ENCODE measurements at places on chromosomes 4 and X.
A peak's percentile ranks its signal among the peaks of the same experiment; 100 is the strongest.

DNA sequence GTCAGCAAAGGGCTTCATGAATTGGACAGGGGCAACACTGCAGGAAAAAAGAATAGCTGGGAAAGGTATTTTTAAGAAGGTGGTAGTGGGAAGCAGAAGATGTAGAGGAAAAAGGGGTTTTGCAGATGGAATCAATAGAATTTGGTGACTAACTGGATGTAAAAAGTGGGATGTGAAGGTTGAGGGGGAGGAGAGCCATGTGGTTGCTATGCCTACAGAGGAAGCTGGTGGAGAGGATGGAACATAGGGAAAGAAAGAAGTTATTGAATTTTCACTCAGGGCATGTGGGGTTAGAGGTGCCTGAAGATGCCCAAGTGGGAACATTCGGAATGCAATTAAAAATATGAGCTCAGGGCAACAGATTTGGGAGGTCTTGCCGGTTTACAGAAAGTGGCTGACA lies 33.0 kb downstream of the REELD1 start:
- peaks cover 16% of the 10 kb centered on the region for H3K4me1 ChIP-seq
- DNase-seq: no peak
- no peak overlapping the region for H3K27ac ChIP-seq

GRCh38 chr4:117796677-117797076 lies 237.6 kb upstream of the NDST3 start:
- H3K27ac ChIP-seq: no peak overlapping the region
- DNase-seq: no peak
- H3K4me1 ChIP-seq: no peaks in the 10 kb centered on the region
- H3K36me3 ChIP-seq: no peaks in the 10 kb centered on the region
- no peak overlapping the region for H3K4me3 ChIP-seq

- H3K27me3 ChIP-seq: no peaks in the 10 kb centered on the region
- no peak for DNase-seq
- no peaks in the 10 kb centered on the region for H3K4me1 ChIP-seq
These were observed 139.9 kb upstream of the OTUD4 start for GRCh38 chr4:145320294-145320693.

- no peak overlapping the region for H3K4me3 ChIP-seq
- no peaks in the 10 kb centered on the region for H3K36me3 ChIP-seq
- DNase-seq: no peak
- no peaks in the 10 kb centered on the region for H3K4me1 ChIP-seq
- H3K27ac ChIP-seq: no peak overlapping the region
These were observed 990.2 kb downstream of the STPG2 start for GRCh38 chr4:97153042-97153441.

DNA sequence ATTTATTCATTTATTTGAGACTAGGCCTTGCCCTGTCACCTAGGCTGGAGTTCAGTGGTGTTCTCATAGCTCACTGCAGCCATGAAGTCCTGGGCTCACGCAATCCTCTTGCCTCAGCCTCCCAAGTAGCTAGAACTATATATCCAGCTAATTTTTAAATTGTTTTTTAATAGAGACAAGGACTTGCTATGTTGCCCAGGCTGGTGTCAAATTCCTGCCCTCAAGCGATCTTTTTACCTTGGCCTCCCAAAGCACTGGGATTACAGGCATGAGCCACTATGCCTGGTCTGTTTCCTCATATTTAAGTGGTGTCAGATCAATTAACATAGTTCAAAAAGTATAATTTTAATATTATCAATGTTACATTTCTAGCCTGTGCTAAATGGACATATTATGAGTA lies 68.5 kb downstream of the AFF1 start:
- peaks cover 29% of the 10 kb centered on the region for H3K4me1 ChIP-seq
- DNase-seq: no peak
- H3K36me3 ChIP-seq: no peaks in the 10 kb centered on the region
- H3K27me3 ChIP-seq: no peaks in the 10 kb centered on the region

DNA sequence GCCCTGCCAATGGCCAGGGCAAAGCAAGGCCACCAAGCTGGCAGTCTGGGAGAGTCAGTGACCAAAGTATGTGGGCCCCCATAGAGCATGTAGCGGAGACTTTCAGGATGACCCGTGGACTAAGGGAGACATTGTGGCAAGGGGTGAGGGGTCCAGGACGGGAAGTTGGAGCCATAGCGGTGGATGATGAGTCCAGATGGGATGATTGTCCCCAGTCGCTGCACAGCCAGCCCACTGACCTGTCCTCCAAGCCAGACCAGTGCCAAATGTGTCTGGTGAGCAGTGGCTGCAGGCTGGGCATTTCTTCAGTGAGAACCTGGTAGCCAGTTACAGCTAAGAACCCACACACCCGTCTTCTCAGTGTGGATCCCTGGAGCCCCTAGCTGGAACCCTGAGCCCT lies 34.3 kb downstream of the ZNF185 start:
- H3K27me3 ChIP-seq: no peaks in the 10 kb centered on the region
- H3K36me3 ChIP-seq: no peaks in the 10 kb centered on the region

- no peak overlapping the region for H3K27ac ChIP-seq
- no peaks in the 10 kb centered on the region for H3K36me3 ChIP-seq
- no peaks in the 10 kb centered on the region for H3K4me1 ChIP-seq
- DNase-seq: peak; percentile 69
- H3K4me3 ChIP-seq: no peak overlapping the region
- no peaks in the 10 kb centered on the region for H3K27me3 ChIP-seq
These were observed 99.8 kb downstream of the PTCHD1 start for GRCh38 chrX:23434356-23434884.

DNA sequence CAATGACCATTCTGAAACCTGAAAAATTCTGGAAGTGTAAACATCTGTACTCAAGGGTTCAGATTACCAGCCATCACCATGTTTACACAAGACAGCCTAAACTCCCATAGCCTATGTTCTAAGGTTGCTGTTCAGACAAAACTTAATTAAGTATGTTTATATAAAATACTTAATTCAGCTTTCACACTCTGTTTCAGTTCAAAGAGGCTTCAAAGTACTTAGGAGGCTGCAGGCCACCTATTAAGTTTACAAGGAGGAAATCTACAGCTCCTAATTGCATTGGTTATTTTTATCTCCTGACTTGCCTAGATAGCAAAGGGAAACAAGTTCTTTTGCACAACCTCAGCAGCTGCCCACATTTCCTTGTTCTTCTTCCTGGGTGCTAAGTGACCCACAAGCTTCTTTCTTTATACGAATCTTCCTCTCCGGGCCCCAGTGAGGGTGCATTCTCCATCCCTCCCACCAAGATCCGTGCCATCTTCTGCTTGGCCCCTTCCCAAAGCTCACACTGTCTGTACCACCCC lies 2.0 kb downstream of the GAK start:
- peak; percentile 22 for DNase-seq
- H3K4me3 ChIP-seq: peak overlapping the region; percentile 100
- no peaks in the 10 kb centered on the region for H3K27me3 ChIP-seq
- H3K27ac ChIP-seq: peak overlapping the region; percentile 5
- H3K36me3 ChIP-seq: peaks cover 5% of the 10 kb centered on the region

- no peak overlapping the region for H3K4me3 ChIP-seq
- H3K36me3 ChIP-seq: no peaks in the 10 kb centered on the region
- peaks cover 2% of the 10 kb centered on the region for H3K4me1 ChIP-seq
- H3K27ac ChIP-seq: peak overlapping the region; percentile 3
These were observed 2.7 kb upstream of the GEMIN8 start for GRCh38 chrX:14032406-14032805.

- H3K36me3 ChIP-seq: no peaks in the 10 kb centered on the region
- H3K27ac ChIP-seq: no peak overlapping the region
- no peaks in the 10 kb centered on the region for H3K4me1 ChIP-seq
- no peak for DNase-seq
- no peak overlapping the region for H3K4me3 ChIP-seq
These were observed 10.8 kb upstream of the CITED1 start for GRCh38 chrX:72316408-72317110.

- no peaks in the 10 kb centered on the region for H3K36me3 ChIP-seq
- H3K27me3 ChIP-seq: no peaks in the 10 kb centered on the region
- no peak overlapping the region for H3K27ac ChIP-seq
- no peak overlapping the region for H3K4me3 ChIP-seq
These were observed 33.3 kb upstream of the PROM1 start for GRCh38 chr4:16117164-16117563.

- no peak overlapping the region for H3K4me3 ChIP-seq
- H3K4me1 ChIP-seq: no peaks in the 10 kb centered on the region
- H3K36me3 ChIP-seq: no peaks in the 10 kb centered on the region
- H3K27me3 ChIP-seq: no peaks in the 10 kb centered on the region
These were observed 76.4 kb upstream of the MBNL3 start for GRCh38 chrX:132565273-132565672.

- H3K4me1 ChIP-seq: peaks cover 4% of the 10 kb centered on the region
- no peaks in the 10 kb centered on the region for H3K27me3 ChIP-seq
- peak overlapping the region; percentile 95 for H3K27ac ChIP-seq
- DNase-seq: no peak
- H3K36me3 ChIP-seq: peaks cover 4% of the 10 kb centered on the region
These were observed 891 bp downstream of the CISD2 start for GRCh38 chr4:102869569-102870197.

DNA sequence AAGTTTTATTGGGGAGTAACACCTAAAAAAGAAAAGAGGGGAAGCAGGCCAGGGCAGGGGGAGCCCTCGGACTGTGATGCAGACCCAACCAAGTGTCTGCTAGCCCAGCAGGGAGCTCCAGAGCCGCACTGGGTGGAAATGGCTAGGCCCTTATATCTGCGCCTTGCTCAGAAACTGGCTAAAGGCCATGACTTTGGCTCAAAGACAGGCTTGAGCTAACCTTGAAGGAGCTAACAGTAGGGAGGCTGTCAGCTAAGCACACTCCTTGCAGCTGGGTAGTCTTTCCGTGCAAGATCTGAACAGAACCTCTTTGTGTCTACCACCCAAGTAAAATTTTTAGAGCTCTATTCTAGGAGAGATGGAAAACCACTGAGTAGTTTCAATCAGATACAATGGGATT lies 43.0 kb downstream of the SEPSECS start:
- no peak for DNase-seq
- no peak overlapping the region for H3K4me3 ChIP-seq
- H3K27ac ChIP-seq: no peak overlapping the region

GRCh38 chrX:100687128-100687527 lies 43.1 kb downstream of the SRPX2 start:
- H3K4me1 ChIP-seq: no peaks in the 10 kb centered on the region
- no peak overlapping the region for H3K4me3 ChIP-seq
- no peak for DNase-seq
- H3K36me3 ChIP-seq: no peaks in the 10 kb centered on the region

DNA sequence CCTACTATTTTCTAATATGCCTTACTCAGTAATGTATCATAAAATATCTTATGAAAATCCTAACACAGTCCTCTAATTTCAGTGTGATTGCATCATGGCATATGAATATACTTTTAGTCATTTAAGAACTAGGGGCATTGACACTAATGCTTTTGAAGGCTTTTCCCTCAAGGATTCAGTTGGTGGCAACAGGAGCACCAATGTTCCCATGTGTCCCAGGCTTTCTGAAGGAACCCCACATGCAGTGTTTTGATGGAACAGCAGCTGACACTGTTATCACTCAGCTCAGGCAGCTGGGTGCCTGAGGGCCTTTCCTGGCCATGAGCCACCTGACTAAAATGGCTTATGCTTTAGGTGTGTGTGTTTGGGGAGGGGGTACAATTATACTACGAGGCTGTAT lies 348.3 kb downstream of the ARHGAP24 start:
- H3K27ac ChIP-seq: no peak overlapping the region
- H3K36me3 ChIP-seq: no peaks in the 10 kb centered on the region
- no peaks in the 10 kb centered on the region for H3K27me3 ChIP-seq
- DNase-seq: no peak

DNA sequence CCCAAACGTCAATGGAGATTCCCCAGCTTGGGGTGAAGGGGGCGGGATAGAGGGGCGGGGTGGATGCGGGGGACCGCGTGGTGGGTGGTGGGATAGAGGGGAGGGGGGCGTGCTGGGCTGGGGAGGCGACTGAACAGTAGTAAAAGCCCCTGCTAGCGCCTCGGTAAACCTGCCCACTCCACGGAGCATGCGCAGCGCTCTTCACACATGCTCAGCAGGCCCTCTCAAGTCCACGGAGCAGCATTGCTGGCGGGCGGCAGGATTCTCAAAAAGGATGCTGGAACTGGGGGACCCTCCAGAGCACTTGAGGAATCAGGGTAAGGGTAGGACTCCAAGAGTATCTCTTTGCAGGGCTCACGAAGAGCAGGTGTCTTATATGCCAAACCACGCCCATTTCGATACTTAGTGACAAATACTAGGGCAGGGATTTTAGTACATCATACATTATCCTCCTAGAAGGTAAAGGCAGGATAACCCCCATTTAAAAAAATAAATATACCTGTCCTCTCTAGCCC lies 378 bp upstream of the RPS6KA6 start:
- peak overlapping the region; percentile 53 for H3K4me3 ChIP-seq
- H3K27me3 ChIP-seq: no peaks in the 10 kb centered on the region
- peak; percentile 76 for DNase-seq
- no peak overlapping the region for H3K27ac ChIP-seq
- no peaks in the 10 kb centered on the region for H3K4me1 ChIP-seq

GRCh38 chr4:54318904-54319303 lies 89.8 kb downstream of the PDGFRA start:
- H3K27me3 ChIP-seq: no peaks in the 10 kb centered on the region
- H3K27ac ChIP-seq: no peak overlapping the region
- H3K36me3 ChIP-seq: no peaks in the 10 kb centered on the region
- no peak for DNase-seq

GRCh38 chr4:1618438-1618837 lies 65.7 kb downstream of the FAM53A start:
- H3K4me3 ChIP-seq: no peak overlapping the region
- no peaks in the 10 kb centered on the region for H3K36me3 ChIP-seq
- no peak for DNase-seq
- H3K27me3 ChIP-seq: no peaks in the 10 kb centered on the region

DNA sequence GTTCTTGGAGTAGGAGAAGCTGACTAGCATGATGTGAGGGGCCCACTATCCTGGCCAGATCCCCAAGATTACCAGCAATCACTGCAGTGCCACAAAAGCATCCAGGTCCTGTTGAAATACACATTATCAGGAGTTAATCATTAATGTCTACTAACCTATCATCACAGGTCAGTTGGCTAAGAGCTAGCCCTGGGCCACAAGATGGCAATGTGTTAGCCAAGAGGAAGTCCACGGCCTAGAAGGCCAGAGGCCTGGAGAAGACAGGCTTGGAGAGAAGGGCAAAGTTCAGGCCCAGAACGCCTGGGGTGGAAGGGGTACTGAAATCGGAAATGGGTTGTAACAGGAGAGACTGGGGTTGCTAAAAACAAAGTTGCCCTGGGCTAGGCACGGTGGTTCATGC lies 19.9 kb upstream of the KIAA1210 start:
- H3K4me3 ChIP-seq: no peak overlapping the region
- no peaks in the 10 kb centered on the region for H3K27me3 ChIP-seq
- H3K36me3 ChIP-seq: no peaks in the 10 kb centered on the region
- H3K4me1 ChIP-seq: no peaks in the 10 kb centered on the region
- H3K27ac ChIP-seq: no peak overlapping the region

GRCh38 chr4:94377294-94377693 lies 34.7 kb upstream of the HPGDS start:
- no peak overlapping the region for H3K4me3 ChIP-seq
- H3K27me3 ChIP-seq: no peaks in the 10 kb centered on the region
- DNase-seq: no peak
- no peak overlapping the region for H3K27ac ChIP-seq

- H3K4me3 ChIP-seq: no peak overlapping the region
- H3K27ac ChIP-seq: no peak overlapping the region
- no peaks in the 10 kb centered on the region for H3K27me3 ChIP-seq
These were observed 541.4 kb downstream of the ADGRL3 start for GRCh38 chr4:61741327-61742096.
